CD4-positive, alpha-beta T cell (primary cell): ENCODE measurements at places on chromosomes 2 and 18.
A peak's percentile ranks its signal among the peaks of the same experiment; 100 is the strongest.

DNA sequence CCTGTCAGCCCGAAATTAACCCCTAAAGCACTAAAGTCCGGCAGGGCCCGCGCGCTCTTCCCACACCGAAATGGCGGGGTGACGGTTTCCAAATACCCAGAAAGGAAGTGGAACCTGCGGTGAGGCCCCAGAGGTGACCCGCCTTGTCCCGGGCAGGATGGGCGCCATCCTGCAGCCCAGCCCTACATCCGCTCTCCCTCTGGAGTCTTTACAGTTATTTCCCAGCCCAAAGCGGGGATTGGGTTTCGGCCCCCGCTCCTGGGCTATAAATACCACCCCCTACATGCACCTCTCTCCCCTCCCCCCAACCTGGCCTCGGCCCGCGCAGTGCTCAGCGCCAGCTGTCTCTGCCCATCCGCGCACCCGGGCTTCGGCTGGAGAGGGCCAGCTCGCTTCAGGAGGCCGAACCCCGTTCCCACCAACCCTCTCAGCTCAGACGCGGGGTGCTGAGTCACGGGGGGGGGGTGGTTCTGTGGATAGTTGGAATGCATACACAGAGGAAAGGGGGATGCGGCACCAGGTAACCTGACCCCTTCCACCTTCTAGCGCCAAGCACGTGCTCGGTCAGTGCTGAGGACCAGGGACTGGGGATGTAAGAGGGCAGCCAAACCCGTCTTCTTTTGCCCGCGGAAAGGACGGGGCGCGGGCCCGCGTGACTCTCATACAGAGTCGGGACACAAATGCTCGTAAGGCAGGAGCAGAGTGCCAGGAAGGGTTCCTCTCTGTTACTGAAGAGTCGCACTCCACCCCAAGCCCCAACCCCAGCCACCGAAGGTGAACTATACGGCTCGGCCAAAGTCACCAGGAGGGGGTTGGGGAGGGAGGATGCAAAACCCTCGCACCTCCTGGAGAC is at the start of gene TUBA4B:
Gene TUBA4B, plus strand, starts transcription at position 344 of the 853 bp plus-strand sequence. Its CDS starts 165 bp downstream, at position 509.
- peak; percentile 51 for DNase-seq

DNA sequence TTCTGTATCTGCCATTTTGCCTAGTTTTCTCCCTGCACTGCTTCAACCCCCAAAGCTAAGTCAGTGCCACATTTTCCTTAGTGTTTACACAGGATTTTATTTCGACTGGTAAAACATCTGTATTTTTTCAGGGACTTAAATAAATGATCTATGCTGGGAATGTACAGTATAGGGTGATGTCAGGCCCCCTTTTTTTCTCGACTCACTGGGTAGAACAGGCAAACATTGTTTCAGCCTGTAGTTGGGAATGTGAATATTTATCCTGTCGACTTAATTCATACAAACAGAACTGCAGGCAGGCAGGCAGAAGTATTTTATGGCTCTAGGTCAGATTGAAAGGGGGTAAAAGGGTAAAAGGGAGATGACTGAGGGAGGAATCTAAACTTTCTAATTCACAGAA is 123.5 kb upstream of the ZFP36L2 start:
- no peak for DNase-seq

DNA sequence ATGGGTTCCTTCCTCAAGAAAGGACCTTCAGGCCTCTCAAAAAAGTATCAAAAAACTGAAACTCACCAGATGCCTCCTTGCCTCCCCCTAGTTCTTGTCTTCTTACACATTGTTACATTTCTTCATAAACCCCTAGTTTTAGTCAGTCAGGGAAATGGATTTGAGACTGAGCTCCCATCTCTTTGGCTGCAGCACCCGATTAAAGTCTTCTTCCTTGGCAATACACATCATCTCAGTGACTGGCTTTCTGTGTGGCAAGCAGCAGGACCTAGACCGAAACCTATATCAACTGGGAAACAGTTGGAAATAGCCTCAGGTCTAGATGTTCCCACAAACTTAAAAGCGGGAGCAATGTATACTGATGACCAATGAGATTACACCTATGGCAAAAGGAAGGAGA is 512.2 kb upstream of the PKDCC start:
- DNase-seq: no peak

DNA sequence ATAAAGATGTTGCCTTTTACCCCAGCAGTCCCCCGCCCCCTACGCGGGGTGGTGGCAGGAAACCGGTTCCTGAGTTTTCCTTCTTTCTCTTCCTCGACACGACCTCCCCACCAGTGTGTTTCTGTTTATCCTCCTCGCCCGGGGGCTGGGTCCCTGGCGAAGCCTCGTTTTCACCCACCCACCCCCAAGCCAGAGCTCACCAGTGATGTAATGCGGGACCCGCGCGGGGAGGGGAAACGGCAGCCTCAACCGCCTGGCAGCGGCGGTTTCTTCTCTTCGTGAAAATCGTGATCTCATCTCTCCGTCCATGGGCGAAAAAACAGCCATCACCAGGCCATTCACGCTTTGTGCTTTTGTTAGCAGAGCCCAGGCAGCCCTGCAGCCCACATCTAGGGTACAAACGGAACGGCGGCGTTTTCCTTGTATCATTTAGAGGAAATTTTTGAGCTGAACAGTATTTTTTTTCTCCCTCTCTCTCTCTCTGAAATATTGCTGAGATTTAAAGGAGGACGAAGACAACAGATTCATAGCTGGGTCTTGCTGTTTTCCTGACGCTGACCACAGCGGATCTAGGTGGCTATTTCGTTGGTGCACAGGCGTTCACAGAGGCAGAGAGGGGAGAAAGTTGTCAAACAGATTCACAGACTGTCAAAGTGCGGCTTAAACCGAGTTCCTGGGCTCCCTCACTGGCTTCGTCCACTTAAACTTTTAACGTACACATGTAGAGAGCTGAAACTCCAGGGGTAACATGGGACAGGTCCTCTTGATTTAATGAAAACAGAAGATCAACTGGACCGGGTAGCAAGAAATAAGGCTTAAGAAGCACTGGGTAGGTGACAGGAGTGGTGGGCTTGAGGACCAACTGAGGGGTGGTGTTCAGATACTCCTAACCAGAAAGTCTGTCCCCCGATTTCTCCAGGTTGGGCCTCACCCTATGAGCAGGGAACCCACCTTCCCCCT is 21.9 kb upstream of the PAX3 start:
- DNase-seq: no peak

GRCh38 chr18:34604591-34604990 is 105.5 kb upstream of the DTNA start:
- DNase-seq: no peak

DNA sequence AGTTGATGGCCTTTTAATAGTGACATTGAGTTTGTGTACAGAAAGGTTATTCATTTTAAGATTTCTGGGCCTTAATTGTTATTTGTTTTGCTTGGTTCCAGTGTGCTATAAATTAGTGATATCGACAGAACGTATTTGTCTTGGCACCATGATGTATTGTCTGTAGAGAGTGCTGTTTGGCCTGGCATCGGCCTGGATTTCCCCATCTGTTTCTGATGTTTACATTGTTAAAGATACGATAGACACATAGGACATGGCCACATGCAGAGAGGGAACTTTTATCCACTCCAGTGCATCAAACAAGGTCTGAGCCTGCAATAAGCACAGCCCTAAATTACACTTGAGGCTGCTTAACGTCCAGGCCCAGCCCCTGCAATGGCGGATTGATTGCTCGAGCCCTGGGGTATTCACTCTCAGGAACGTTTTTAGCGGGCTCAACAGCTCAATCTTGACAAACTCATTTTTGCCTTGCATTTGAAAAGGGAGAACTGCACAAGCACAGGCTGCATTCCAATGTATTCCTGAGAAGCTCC is 144.7 kb downstream of the SLC4A3 start:
- DNase-seq: no peak
